ENCODE measurements at places on chromosomes 16 and 17. TPM values are rescaled to one million over a fixed set of nuclear protein-coding genes. Genes with fewer than 3 reads are reported as not detected.

C16orf54 gene
- polyA plus RNA-seq, result 1.1 TPM

HOXB1 gene
- 0.63 TPM for polyA plus RNA-seq

UTS2R gene
- not detected for polyA plus RNA-seq

FGF11 gene
- not detected for polyA plus RNA-seq

PRSS8 gene
- 11.9 TPM for polyA plus RNA-seq

ZG16 gene
- polyA plus RNA-seq, result 4.3 TPM

EMC8 gene
- 14.5 TPM for polyA plus RNA-seq

CES5A gene
- polyA plus RNA-seq, result not detected

KRT10 gene
- polyA plus RNA-seq, result 39.7 TPM

MT1H gene
- 12.6 TPM for polyA plus RNA-seq

MPP3 gene
- 3.1 TPM for polyA plus RNA-seq

PRSS22 gene
- polyA plus RNA-seq, result 1.5 TPM

ERAL1 gene
- 21.5 TPM for polyA plus RNA-seq

CHAD gene
- polyA plus RNA-seq, result 0.20 TPM

ST6GALNAC2 gene
- 2.0 TPM for polyA plus RNA-seq

UTP4 gene
- 15.7 TPM for polyA plus RNA-seq

CX3CL1 gene
- 62.5 TPM for polyA plus RNA-seq

MTHFSD gene
- polyA plus RNA-seq, result 2.3 TPM

HBA1 gene
- polyA plus RNA-seq, result 8.0 TPM

CCL2 gene
- polyA plus RNA-seq, result 199 TPM

KRT28 gene
- polyA plus RNA-seq, result not detected

NPIPA5 gene
- polyA plus RNA-seq, result 93.0 TPM
